ENCODE measurements at places on chromosomes 11 and 22. TPM values are rescaled to one million over a fixed set of nuclear protein-coding genes. Genes with fewer than 3 reads are reported as not detected.

The TCF20 gene
- 20.6 TPM for total RNA-seq

The MMP8 gene
- not detected for total RNA-seq

The KRTAP5-2 gene
- total RNA-seq: not detected

The SYT8 gene
- total RNA-seq: not detected

The HTR3A gene
- not detected for total RNA-seq

The C11orf86 gene
- not detected for total RNA-seq

The DRICH1 gene
- total RNA-seq: not detected

The PGA5 gene
- total RNA-seq: not detected

The CD248 gene
- 212 TPM for total RNA-seq

The CALCA gene
- total RNA-seq: 1.3 TPM

DNA sequence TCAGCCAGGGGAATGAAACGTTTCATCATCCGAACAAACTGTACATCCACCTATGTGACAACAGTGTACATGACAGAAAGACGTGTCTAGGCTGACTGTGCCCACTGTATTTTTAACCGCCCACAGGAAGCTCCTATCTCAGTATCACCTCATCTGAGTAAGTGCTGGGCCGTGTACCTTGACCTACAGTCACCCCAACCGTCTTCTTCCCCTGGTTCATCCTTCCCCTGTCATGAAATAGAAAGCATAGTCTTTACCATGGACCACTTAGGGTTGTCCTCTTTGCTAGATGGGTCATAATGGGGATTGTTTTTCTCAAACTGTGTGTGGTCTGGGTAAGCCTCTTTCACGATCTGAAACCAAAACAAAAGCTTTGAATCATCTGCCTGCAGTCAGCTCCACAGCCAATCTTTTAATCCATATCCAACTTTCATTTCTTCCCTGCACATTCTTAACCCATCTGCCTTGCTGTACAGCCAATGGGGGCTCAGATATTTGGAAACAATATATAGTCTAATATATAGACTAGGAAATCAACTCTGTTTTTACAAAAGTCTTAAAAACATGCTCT, 4.2 kb downstream of the THYN1 start:
- no peak for DNase-seq

DNA sequence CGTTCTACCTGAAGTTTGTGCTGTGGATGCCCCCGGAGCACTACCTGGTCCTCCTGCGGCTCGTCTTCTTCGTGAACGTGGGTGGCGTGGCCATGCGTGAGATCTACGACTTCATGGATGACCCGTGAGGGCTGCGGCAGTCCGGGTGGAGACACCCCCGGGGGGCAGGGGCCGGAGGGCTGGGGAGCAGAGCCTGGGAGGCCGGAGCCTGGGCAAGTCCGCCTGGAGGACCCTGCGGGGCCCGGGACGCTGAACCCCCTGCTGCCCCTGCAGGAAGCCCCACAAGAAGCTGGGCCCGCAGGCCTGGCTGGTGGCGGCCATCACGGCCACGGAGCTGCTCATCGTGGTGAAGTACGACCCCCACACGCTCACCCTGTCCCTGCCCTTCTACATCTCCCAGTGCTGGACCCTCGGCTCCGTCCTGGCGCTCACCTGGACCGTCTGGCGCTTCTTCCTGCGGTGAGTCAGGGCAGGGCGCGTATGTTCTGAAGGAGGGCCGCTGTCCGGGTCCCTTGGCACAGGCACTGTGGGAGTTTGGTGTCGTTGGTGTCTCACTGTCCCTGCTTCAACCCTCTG, 17.3 kb downstream of the RNH1 start:
- DNase-seq: no peak

DNA sequence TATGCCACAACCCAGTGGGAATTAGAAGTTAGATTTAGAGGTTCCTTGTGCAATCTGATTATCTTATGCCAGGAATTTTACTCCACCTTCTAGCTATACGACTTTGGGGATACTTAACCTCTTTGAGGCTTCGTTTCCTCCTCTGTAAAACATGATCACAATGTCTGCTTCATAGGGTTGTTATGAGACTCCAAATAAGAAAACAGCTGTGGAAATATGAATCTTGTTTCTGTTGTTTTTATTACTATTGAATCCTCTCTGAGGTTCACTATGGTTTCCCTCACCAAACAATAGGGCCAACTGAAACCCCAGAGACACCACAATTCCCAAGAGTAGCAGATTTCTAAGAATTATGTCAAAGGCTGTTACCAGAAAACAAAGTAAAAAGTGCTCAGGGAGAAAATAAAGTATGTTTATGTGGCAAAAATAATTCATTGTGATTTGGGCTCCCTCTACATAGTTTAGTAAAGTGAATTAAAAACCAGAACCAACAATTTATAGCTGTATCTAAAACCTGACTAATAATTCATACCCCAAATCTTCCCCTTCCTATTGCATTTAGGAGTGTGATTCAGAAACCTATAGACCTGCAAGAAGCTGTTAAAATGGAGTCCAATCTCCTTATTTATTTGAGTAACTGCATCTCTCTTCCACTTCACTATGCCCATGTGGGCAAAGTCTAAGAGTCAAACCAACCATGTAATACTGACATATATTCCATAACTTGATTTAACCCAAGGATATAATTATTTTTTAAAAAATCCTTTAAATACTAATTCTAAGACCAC, 38.4 kb downstream of the AMBRA1 start:
- peak; percentile 27 for DNase-seq

GRCh38 chr11:96143041-96143521, 199.9 kb downstream of the MAML2 start:
- DNase-seq: peak; percentile 58

GRCh38 chr11:86582898-86583297, 89.5 kb downstream of the ME3 start:
- no peak for DNase-seq

- DNase-seq: no peak
Observed at GRCh38 chr22:40289991-40290459, 56.3 kb upstream of the ADSL start.

GRCh38 chr11:105296386-105296785, 156.8 kb upstream of the CARD18 start:
- DNase-seq: no peak

DNA sequence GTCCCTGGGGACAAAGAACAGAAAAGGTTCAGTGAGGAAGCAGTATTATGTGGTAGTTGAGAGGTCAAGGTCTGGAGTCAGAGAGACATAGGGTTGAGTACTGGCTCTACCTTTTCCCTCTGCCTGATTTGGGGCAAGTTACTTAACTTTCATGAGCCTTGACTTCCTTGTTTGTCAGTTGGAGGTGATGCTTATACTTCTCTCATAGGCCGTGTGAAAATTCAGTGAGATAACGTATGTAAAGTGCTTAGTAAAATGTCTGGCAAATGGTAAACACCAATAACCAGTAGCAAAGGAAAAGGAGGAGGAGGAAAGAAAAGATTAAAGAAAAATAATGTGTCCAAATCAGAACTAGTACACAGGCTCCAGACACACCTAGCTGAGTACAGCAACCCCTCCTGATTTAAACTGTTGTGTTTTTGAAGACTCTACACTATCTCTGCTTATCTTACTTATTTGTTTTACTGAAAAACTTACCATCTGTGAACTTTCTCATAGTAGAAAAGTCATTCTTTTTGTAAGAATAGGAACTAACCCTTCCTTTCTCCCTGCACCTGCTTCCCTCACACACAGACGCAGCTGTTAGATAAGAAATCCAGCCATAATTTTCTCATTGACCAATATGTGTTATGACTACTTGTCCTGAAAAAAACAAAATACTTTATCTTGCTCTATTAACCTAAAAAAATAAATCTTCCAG, 126.9 kb downstream of the CD44 start:
- DNase-seq: no peak

DNA sequence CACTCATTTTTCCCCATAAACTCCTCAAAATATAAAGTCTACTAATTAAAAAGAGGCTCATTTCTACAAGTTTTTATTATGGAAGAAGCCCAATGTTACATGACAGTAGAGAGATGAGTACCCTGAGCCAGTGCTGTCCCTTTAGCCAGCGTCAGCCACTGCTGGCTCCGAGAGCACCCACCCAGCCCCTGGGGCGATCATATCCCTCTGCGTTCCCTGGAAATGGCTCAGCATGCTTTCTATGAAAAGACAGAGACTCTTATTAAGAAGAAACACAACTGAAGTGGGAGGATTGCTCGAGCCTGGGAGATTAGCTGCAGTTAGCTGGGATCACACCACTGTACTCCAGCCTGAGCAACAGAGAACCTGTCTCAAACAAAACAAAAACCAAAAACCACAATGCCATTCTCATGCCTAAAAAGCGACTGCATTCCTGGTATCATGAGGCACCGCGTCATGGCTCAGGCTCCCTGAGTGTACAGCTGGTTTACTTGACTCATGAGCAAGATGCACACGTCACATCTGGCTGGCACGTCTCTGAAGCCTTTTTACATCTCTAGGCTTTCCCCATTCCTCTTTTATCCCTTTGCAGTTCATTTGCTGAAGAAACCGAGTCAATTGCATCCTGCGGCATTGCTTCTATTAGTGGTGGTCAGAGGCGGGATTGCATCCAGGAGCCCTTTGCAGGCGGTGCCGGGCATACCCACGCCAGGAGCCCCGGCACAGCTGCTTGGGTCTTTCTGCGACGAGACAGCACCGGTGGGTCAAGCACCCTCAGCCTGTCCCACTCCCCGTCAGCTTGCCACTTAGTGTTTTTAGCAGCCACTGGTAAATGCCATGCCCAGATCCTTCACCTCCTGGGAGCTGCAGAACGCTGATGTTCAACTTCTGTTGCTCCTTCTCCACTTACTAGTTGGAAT, 119.9 kb downstream of the CTTN start:
- DNase-seq: peak; percentile 93

- DNase-seq: no peak
Observed at GRCh38 chr22:49327411-49328117, 500.1 kb downstream of the BRD1 start.

GRCh38 chr11:16966930-16967671, 47.1 kb downstream of the PLEKHA7 start:
- no peak for DNase-seq

DNA sequence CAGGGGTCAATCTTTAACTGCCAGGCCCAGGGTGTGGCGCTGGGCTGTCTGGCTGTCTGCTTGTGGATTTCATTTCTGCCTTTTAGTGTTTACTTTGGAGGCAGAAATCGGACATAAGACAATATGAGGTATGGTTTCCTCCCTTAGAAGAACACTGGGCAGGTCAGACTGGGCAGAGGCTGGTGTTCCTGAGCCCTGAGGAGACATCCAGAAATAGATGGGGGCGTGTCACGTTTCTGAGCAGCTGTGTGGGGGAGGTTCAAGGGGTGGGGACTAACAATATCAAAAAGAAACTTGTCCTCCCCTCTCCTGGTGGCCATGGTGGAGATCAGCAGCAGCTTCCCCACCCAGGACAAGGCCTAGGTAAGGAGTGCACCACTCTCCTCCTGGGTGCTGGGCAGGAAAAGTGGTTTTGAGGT, at the start of gene ART1:
ART1 (plus strand) TSS at position 312 of the 419 bp plus-strand sequence. CDS start 14,086 bp downstream, outside the sequence.
- peak; percentile 19 for DNase-seq

GRCh38 chr22:31192513-31192912, 19.6 kb upstream of the LIMK2 start:
- DNase-seq: peak; percentile 58

GRCh38 chr11:694563-695287, at the start of gene DEAF1:
TSS of gene DEAF1 (minus strand) at chr11:695222. CDS start at chr11:695047, 175 bp downstream.
- peak; percentile 99 for DNase-seq

- no peak for DNase-seq
Observed at GRCh38 chr11:123230346-123230745, 35.3 kb upstream of the CLMP start.

DNA sequence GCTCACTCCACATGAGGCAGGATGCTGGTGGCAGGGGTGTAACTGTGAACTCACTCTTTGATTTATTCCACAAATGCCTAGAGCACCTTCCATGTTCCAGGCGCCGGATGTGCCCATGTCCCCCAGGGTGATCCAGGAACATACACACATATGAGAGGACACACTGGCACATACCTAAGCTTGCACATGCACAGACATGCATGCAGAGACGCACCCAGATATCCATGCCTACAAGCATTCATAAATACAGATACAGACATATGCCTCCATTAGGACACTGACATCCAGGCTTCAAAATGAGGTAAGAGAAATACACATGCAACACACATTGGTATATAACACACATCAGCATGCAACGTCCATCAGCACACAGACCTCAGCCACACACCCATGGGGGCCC, 4.5 kb downstream of the OSM start:
- DNase-seq: no peak

DNA sequence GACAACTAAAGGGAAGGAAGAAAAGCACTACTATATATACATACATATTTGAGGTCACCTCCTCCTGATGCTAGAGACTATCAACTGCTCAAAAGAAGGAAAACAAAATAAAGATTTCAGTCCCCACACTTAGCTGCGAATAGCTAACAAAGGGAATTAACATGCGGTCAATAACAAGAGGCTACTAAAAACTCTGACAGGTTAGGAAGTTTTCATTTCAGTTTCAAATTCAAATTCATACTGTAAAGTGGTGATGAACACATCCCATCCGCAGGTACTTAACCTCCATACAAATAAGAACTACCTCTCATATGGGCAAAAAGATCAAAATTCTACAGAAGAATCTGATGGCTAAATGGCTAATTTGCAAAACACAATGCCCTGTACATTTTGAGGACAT, 2.6 kb downstream of the NAP1L4 start:
- no peak for DNase-seq

- DNase-seq: no peak
Observed at GRCh38 chr11:1139441-1140083, 18.2 kb upstream of the MUC5AC start.

DNA sequence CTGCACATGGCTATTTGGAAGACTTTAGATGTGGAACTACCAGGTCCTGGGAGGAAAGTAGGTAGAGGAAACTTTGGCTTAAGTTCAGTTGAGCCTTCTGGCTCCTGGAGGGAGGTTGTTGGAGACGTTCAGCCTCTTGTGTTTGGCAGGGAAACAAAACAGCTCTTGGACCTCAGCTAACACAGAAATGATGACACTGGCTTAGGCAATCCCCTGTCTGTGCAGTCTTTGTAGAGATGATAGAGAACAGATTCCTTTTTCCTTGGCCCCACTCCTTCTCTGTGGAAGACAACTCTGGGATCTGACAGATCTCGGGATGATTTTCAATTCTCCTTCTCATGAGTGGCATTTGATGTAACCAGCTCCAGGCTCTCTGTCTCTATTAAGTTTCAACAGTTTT, 428.5 kb downstream of the TMEM135 start:
- DNase-seq: peak; percentile 73

- DNase-seq: no peak
Observed at GRCh38 chr11:97259884-97260283, 870.1 kb downstream of the JRKL start.

- no peak for DNase-seq
Observed at GRCh38 chr11:116825854-116826750, 3.0 kb upstream of the APOA4 start.

DNA sequence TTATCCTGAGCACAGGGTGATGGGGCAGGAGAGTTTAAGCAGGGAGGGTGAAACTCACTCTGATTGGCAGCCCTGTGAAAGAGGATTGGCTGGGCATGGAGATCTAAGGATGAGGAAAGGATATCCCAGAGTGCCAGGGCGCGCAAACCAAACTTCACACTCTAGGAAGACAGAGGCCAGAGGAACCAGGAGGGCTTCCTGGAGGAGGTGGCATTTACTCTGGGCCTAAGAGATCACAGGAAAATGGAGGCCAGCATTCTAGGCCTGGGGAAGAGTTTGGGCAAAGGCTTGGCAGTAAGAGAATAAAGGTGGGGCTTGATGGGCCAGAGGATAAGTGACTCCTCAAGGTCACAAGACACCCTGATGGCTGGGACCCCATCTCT, 377 bp upstream of the NCF4 start:
- no peak for DNase-seq

GRCh38 chr22:17724241-17724640, 50.0 kb downstream of the BID start:
- no peak for DNase-seq

GRCh38 chr11:130379276-130379675, 49.1 kb downstream of the ADAMTS8 start:
- no peak for DNase-seq

Data from GM23248 (cell line).